ENCODE measurements at places on chromosomes 7 and 10.

DNA sequence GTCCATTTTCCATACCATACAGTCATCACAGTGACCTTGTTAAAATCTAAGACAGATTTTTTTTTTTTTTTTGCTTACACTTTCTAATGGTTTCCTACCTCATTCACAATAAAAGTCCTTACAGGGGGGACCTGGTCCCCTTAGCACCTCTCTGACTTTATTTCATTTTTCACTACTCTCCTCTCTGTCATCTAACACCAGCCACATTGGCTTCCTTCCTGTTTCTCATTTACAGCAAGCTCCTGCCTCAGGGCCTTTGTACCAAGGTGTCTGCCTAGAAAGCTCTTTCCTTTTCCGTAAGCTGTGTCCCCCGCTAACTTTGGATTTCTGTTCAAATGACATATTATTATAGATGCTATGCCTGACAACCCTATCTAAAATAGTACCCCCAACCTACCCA, 27.7 kb downstream of the CC2D2B start:
- DNase-seq: no peak

DNA sequence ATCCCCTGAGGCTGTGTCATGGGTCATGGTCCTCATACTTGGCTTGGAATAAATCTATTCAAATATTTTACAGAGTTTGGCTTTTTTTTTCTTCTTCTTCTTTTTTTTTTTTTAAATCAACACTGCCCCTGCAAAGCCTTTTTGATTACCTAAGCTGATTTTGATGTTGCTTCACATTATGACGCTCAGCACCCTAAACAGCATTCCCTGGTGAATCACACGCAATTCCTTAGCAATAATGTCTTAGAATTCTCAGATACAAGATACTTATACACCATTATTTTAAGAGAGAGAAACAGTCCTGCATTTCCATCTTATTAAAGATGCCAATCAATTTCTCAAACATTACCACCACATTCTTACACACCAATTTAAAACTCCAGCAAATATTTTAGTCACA, 323.7 kb upstream of the IGFBP3 start:
- no peak for DNase-seq

GRCh38 chr7:94466516-94466915, 43.1 kb upstream of the CASD1 start:
- no peak for DNase-seq

DNA sequence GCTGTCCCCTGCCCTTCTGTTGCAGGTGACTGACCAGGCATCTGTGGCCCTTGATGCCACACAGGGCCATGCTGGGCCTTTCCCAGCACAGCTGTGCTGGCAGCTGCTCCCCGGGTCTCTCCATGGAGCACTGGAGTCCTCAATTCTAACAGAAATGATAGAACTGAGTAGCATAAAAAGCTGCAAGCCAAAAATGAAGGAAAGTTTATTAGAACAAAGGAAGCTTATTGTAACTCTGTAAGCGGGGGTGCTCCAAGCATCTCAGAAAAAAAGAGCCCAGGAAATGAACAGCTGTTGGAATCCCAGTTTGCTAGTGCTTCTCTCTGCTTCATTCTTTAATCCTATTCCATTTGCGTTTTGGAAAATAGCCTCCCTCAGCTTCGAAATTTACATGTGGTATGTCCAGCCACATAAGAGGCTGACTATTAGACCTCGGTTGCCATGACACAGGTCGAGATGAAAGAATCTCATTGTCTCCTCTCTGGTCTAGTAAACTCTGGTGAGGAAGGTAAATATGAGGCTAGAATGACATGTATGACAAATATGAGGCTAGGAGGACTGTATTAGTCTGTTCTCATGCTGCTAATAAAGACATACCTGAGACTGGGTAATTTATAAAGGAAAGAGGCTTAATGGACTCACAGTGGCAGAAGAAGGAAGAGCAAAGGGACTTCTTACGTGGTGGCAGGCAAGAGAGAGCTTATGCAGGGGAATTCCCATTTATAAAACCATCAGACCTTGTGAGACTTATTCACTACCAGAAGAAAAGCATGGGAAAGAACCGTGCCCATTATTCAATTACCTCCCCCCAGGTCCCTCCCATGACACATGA, 23.7 kb downstream of the EPDR1 start:
- no peak for DNase-seq

DNA sequence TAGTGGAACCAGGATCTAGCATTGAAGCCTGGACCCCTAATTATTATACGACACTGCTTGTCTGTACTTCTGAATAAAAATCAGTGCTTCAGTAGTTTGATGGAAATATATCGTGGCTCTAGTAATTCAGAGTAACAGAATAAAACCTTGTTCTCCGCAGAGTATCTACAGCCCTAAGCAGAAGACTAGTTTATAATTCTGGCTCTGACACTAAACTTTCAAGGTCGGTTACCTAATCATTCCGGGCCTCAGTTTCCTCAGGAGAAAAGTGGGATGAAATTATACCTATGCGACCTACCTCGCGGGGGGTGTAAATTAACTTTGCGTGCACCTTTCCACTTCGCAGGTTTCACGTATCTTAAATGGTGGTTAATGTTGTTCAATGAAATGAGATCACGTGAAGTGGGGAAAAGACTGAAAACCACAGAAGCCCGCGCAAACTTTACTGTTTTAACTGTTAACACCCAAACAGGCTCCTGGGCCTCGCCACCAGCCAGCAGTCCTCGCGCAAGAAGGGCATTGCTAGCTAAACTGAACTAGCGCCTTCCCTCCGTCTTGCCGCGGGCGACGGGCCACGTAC, 615 bp downstream of the THAP5 start:
- DNase-seq: no peak

DNA sequence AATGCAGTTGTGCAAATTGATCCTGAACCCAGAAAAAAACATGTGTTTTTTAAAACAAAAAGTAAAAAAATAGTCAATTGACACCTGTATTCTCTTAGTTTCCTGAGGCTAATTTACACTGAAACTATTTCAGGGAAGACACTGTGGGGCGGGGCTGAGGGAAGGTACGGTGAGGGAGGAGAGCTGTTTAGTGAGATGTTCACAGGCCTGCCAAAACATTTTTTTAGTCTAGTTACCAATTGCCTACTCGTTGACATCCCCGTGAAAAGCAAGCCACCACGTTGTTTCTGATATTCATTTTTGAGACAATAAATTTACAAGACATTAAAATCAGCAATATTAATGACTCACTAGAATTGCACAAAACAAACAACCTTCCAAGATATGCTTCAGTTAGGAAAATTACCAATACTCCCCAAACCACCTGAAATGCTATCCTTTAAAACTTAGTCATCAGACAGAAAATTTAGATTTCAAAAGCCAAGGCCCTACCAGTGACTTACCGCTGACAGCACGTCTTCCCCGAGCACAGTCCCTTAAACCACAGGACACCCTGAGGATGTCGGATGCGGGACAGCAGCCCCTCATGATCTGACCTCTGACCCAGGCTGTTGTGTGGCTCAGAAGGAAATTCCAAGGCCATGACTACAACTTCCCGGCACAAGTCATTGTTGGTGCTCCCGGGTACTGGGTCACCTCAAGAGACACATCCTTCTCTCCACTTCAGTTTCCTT, 279.2 kb downstream of the PRPF18 start:
- DNase-seq: no peak

- no peak for DNase-seq
These were observed 43.6 kb downstream of the PRR15 start for GRCh38 chr7:29607259-29607658.

- DNase-seq: no peak
These were observed 1047.8 kb downstream of the LRMDA start for GRCh38 chr10:76479103-76479790.

GRCh38 chr7:51249187-51249945, 67.2 kb downstream of the COBL start:
- DNase-seq: no peak

GRCh38 chr7:116906391-116906790, 44.0 kb downstream of the CAPZA2 start:
- no peak for DNase-seq

DNA sequence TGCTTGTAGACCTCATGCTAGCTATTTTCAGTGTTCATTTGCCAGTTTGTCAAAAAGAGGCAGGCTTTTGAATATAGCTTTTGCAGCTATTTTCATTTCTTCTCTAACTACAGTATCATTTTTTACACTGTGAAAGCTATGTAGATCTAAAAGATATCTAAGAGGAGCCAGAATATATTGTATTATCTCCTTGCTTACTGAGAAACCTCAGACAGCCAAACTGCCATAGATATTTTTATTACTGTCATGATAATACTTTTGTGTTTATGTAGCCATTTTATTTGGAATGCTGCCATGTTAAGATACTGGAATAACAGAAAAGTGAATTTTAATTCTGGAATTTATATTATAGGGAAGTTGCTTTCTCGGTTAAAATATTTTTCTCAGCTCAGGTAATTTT, 37.2 kb downstream of the ANKIB1 start:
- DNase-seq: no peak

DNA sequence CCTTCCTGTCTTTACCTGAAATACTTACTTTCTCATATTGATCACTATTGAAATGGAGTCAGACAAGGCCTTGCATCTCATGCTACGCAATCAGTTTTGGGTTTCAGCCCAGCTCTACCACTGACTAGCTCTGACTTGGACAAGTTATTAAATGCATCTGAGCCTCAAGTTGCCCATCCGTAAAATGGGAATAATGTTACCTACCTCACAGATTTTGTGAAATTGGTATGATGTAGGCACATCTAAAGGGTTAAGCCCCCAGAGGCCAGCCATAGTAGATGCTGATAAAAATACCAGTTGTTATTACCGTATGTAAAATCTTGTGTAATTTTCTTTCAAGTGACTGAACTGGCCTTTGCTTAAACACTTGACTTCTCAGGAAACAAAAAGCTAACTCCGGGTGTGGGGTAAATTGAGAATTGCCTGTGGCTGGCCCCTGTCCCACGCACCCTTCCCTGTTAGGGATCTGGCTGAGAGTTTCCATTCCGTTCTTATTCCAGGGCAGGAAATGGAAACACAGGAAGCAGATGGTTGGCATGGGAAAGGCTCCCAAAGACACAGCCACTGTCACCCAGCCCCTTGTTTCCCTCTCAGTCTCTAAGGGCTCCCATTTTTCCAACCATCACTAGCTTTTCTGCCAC, 7.5 kb downstream of the DUSP5 start:
- no peak for DNase-seq

DNA sequence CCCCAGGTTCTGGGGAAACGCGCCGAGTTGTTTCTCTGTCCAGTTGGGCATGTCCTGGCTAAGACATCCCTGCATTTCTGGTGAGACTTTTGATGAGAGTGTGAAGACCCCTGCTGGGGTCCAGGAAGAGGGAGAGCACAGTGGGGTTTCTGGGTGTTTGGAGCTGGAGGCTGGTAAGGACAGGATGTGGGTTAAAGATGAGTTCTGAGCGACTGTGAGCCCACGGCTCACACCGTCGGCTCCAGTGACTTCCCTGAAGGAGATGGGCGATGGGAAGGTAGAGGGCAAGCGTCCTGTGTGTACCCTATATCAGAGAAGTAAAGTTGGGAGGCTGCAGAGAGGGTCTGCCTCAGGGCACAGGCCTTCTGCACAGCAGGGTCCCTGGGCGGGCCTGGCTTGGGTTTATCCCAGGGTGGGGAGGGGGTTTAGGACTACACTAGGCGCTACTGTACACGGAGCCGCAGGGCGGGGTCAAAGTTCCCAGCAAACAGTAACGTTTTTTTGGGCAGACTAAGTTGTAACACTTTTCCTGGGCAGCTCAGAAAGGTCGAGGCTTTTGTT, 3.6 kb downstream of the EMX2 start:
- DNase-seq: no peak

DNA sequence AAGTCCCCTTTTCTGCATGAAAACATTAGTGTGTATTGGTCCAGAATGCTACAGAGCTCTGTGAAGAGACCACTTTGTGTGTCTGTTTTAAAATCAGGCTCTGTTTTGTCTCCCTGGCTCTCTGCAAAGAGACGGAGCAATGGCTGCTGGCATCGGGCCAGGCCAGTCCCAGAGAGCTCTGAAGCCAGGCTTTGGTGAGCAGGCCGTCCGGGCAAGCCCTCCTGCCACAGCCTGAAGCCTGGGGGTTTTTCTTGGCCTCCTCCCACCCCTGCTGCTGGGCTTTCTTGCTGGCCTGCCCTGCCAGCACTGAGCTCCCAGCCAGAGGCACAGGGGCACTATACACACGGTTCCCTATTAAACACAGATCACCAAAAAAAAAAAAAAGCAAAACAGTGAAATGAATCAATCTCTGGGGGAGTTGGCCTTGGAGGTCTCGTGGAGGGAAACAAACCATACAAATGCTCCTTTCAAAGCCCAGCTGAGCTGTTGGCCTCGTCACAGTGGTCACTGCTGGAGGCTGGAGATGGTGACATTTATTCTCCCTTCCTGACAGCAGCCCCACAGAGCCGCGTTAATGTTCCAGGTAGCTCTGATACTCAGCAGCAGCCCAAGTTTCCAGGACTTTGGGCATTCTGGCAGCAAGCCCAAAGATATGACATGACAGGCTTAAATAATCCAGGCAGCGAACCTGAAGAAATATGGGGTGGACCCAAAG, 237.2 kb downstream of the TCF7L2 start:
- DNase-seq: peak; percentile 72

Data from anterior cingulate cortex (tissue), 58 donors.